ENCODE measurements at places on chromosomes 6 and 20. TPM values are rescaled to one million over a fixed set of nuclear protein-coding genes. Genes with fewer than 3 reads are reported as not detected.
A peak's percentile ranks its signal among the peaks of the same experiment; 100 is the strongest.

OR12D1 gene
- total RNA-seq = not detected

LRRC73 gene
- total RNA-seq = 2.9 TPM

DCDC2 gene
- 2.4 TPM for total RNA-seq

KCNK15 gene
- not detected for total RNA-seq

SLC16A10 gene
- total RNA-seq = 11.0 TPM

RPP40 gene
- 17.1 TPM for total RNA-seq

RBM39 gene
- total RNA-seq = 450 TPM

COL10A1 gene
- not detected for total RNA-seq

ISM1 gene
- 1.6 TPM for total RNA-seq

LAMA4 gene
- total RNA-seq = 24.1 TPM

FAM184A gene
- total RNA-seq = 30.2 TPM

PXDC1 gene
- total RNA-seq = 7.3 TPM

ATRN gene
- 51.0 TPM for total RNA-seq

CTAGE9 gene
- not detected for total RNA-seq

CCR6 gene
- not detected for total RNA-seq

ZBTB22 gene
- 27.3 TPM for total RNA-seq

WFDC2 gene
- total RNA-seq = 3.3 TPM

DNA sequence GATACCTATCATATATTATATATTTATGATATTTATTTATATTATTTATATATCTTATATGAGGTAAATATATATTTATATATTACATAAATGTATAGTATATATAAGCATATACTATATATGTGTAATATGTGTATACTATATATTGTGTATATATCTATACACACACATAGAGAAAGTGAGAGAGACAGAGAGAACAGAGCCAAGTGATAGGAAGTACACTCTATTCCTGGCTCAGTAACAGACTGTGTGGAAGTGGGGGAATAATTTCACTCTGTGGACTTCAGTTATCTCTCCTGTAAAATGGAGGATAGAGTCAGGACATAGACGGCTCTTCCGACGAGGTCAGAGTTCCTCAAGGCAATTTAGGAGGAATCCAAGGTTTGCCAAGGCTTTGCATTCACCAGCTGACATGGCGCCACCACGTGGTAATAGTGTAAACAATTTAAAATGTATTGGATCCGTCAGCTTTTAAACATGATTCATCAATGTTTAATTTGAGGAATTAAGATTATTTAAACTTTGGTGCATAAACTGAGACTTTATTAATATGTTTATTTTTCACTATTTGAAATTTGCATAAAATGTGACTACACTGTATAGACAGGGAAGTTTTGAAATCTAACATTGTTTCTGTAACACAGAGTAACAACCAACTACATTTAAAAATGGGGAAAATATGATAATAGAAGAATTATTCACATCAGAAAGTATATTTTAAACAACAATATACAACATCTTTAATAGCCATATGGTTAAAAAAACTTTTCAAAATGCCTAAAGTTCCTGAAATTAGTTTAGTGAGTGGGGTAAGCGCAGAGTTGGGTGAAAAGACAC is 75.4 kb upstream of the TMEM244 start:
- DNase-seq = no peak

GRCh38 chr20:51411870-51412269 is 130.6 kb downstream of the NFATC2 start:
- DNase-seq = no peak

DNA sequence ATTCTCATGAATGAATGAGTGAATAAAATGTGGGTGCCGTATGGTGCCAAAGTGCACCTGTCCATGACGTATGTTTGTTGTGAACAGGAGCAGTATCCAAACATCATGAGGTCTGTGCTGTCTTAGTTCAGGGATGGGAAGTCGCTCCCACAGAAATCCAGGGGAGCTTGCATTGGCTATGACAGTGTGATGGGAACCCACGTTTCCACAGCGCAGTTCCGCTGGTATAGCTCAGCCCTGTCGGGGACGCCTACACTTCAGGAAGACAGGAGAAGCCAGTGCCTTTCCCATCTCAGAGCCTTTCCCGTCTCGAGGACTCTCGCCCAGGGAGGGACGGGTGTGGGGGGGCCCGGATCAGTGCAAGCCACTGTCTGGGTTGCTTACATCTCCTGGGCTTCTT is 69.8 kb downstream of the DACT2 start:
- no peak for DNase-seq

DNA sequence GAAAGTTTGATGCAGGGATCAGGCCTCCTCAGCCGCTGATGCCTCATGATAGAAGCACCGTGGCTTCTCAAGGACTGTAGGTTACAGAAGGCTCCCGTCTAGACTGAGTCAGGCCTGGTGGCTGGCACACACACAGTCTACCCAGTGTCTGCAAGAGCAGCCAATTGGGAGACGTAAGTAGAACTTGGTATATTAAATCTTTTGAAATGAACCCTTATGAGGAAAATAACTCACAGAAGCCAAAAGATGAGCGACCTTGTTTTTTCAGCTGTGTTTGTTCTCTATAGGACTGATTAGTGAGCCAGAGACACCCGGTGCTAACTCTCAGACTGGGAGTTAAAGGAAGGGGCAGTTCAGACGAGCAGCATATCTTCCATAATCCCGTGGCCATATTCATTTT is 5.9 kb upstream of the PDE10A start:
- no peak for DNase-seq

GRCh38 chr20:50208085-50208491 is 17.5 kb downstream of the CEBPB start:
- no peak for DNase-seq

GRCh38 chr6:105194106-105194505 is 14.3 kb upstream of the POPDC3 start:
- DNase-seq = no peak

DNA sequence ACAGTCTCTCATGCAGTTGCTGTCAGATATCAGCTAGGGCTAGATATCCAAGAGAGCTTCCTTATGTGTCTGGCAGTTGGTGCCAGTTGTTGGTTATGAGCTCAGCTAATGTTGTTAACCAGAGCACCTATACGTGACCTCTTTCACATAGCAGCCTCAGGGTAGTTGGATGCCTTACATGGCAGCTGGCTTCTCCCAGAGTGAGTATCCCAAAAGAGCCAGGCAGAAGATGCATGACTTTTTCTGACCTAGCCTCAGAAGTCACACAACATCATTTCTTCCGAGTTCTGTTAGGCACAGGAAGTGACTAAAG is 175.7 kb downstream of the VEGFA start:
- DNase-seq = no peak

GRCh38 chr6:79842376-79843040 is 104.8 kb downstream of the ELOVL4 start:
- no peak for DNase-seq

DNA sequence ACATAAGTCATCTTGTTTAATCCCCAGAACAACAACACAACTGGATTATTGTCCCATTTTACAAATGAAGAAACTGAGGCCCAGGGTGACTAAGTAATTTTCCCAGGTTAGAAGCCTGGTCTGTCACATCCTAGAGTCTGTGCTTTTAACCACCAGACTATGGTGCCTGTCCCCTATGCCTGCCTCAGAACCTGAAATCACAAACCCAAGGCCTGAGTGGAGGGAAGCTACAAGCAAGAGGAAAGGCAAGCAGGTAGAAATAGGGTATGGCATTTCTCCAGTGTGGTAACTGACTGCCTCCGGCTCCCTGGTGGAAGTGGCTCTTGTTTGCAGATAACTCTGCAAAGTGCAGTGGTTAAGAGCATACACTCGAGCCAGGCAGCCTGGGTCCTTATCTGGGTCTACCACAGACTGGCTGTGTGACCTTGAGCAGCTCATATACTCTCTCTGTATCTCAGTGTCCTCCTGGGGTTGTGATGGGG is 2.5 kb downstream of the TMEM63B start:
- no peak for DNase-seq

- DNase-seq = no peak
These were observed 148.6 kb upstream of the MLIP start for GRCh38 chr6:53962646-53963045.

DNA sequence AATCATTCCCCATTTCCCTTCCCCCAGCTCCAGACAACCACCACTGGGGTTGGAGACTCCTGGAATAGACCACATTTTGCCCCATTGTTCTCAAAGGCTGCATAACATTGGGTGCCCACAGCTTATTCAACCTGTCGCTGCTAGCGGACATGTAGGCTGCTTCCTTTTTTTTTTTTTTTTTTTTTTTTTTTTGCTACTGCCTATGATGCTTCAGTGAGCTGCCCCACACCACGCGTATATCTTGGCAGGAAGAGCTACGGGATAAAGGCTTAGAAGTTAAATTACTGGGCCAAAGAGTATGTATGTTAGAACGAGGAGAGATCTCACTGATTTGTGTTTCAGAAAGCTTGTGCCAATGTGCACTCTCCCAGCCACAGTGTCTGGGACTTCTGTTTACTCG is 7.0 kb downstream of the LBP start:
- no peak for DNase-seq

DNA sequence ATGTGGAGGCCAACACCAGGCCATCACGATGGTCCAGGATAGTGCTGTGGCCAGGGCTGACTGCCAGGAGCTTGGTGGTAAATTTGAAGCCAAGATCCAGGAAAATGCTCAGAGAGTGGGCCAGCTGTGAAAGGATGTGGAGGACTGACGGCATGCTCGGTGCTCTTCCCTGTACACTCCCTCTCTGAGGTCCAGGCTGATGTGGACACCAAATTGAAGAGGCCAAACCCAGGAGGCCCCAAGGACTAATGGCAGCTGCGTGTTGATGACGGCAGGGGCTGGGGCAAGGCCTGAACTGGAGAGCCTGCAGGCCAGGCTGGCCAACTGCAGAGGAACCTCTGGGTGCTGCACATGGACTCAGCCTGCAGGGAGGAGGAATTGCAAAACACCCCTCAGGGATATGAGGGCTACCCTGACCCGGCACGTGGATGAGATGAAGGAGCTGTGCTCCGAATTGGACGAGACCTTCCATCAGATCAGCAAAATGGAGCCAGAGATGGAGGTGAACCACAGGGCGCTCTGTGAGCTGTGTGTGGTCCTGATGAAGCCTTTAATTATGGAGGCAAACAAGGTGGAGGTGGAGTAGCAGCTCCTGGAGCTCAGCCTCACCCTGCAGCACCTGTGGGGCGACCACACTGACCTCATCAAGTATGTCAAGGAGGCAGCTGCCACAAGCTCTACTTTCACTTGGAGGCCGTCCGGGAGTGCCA is 6.9 kb upstream of the RAET1E start:
- no peak for DNase-seq

DNA sequence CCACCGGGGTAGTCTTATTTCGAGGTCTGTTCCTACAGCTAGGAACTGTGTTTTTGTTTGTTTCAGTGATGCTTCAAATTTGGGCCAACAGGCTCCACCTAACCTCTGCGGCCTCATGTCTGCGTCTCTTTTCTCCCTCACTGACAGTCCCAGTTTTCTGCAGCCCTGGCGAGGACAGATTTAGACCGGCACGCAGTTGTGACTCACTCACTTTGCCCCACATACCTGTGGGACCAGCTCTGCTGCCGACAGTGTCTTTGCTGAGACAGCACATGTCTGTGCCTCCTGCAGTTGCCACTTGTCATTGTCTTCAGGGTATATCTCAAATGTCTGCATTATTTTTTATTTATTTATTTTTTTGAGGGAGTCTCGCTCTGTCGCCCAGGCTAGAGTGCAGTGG is 29.2 kb downstream of the OSBPL2 start:
- no peak for DNase-seq

DNA sequence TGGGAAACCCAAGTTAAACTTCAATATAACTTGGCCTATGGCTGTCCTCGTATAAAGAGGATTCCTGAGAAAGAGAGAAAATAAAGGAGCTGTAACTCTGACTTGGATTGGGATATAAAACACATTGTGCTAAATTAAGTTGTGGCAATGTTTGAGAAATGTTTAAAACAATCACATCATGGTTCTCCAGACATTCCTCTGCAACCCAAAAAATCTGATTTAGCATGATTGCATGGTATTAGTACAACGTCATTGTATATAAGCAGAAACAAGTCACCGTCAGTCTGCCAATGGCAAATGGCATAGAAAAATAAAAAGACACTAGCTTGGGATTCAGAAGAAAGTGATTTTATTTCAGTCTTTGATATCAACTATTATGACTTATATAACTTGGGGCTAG is 140.2 kb upstream of the FAM83B start:
- DNase-seq = no peak

GRCh38 chr6:84462698-84463097 is 235.3 kb upstream of the CEP162 start:
- DNase-seq = no peak

- DNase-seq = peak; percentile 15
These were observed 61.8 kb downstream of the CTNNBL1 start for GRCh38 chr20:37755665-37756064.

- DNase-seq = no peak
These were observed 49.9 kb downstream of the RIN2 start for GRCh38 chr20:19807946-19808330.

DNA sequence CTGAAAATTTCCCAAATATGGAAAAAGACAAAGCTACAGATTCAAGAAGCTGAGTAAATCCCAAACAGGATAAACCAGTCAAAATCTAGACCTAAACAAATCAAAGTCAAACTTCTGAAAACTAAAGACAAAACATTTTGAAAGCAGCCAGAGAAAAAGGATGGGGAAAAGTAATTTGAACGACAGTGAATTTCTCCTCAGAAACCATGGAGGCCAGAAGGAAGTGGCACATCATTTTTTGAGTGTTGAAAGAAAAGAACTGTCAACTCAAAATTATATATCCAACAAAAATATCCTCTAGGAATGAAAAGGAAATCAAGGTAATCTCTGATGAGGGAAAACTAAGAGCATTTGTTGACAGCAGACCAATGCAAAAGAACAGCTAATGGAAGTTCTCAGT is 6.8 kb downstream of the RAB23 start:
- no peak for DNase-seq

- DNase-seq = no peak
These were observed 5.1 kb downstream of the TMEM63B start for GRCh38 chr6:44132476-44132875.

GRCh38 chr6:15549371-15549770 is 113.5 kb downstream of the DTNBP1 start:
- DNase-seq = no peak

- DNase-seq = peak; percentile 42
These were observed 532 bp upstream of the SLC35F1 start for GRCh38 chr6:117906507-117906957.

GRCh38 chr20:23438661-23439060 is 824 bp upstream of the CSTL1 start:
- no peak for DNase-seq

- DNase-seq = no peak
These were observed 100.3 kb downstream of the ISM1 start for GRCh38 chr20:13321416-13321815.

DNA sequence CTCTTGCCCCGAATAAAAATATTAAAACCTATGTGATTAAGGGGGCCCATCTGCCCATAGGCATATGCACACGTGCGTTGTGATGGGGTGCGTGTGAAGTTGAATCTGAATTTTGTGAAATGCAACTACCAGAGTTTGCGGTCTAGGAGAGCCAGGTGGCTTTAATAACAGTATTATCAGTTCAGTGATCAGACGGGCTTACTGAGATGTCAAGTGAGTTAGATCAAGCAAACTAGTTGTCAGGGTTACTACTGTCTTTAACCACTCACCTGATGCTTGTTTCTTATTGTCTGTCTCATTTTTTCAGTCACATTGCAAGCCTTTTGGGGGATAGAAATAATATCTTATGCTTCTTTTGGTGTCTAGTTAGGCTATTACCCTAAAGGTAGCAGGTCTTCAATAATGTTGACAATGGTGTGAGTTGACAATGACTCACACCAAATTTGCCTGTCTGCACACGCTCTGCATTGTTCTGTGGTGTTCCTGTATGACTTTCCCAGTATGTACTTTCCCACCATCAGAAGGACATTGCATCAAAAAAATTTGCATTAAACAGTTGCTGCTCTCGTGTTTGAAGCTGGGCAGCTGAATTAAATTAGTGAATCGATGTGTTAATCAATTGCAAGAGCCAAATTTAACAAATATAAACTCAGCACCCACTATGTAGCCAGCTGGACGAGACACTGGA is 103.1 kb upstream of the NAA20 start:
- DNase-seq = no peak

Data from frontal cortex (tissue), 4 donors.